ENCODE measurements at places on chromosomes 1 and 21. TPM values are rescaled to one million over a fixed set of nuclear protein-coding genes. Genes with fewer than 3 reads are reported as not detected.
A peak's percentile ranks its signal among the peaks of the same experiment; 100 is the strongest.

DNA sequence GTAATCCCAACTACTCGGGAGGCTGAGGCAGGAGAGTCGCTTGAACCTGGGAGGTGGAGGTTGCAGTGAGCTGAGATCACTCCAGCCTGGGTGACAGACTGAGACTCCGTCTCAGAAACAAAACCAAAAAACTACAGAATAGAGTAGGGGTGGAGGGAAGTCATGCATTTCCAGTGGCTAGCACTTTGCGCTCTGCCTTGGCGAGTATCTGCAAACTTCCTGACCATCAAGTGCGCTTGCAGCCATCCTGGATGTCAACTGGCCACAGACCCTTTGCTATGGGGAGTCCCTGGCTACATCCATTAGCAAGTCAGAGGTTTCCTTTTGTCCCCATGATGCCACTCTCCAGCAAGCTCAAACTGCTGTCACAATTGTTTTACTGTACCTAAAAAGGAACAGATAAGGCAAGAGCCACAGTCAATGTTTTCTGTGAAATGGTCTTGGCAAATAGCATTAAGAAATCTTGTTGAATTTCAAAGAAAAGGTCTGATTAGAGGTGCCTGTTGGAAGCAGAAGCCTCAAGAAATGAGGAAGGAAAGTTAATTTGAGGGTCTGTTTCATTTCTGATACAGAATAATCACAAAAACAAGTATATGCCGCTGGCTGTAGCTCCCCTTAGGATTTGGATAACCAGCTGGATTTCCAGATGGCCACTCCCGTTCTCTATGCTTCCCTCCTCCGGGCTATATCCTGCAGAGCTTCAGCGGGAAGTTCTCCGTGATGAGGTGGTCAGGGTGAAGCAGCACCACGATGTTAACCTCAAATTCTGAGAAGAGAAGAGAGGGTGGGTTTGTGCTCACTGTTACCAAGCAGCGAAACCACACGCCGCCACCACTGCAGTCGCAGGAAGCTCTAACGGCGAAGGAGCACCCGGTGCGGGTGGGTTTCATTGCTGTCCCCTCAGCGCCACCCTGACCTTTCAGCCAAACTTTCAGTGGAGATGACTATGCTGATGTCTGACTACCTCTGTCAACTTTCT, 42.0 kb downstream of the VPS26C start:
- DNase-seq, result no peak

DNA sequence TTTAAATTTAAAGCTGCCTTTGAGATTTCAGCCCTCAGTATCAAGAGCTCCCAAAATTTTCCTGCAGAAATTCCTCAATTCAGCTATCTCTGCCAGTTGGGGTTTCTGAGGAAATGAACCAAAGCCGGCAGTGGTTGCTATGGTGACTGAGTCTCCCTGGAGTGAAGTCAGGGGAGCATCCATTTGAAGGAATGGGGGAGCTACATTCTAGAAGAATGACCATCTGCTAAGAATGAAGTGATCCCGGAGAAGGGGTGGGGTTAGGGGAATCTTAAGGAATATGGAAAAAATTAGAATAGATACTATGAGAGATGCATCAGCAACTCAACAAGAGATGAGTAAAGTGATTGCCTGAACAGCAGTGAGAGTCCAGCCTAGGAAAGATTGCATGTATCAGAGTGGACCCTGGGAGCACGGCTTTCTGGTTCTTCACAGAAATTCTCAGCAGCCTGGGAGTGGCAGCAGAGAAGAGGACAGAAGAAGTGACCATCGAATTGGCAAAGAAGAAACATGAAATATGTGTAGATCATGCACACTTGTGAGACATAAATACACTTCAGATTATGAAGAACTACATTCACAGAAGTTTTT, 94.7 kb downstream of the CHD1L start:
- peak; percentile 64 for DNase-seq

GRCh38 chr21:16974060-16974459, 538.8 kb upstream of the CXADR start:
- DNase-seq, result no peak

GRCh38 chr1:54904476-54905048, 17.6 kb upstream of the DHCR24 start:
- no peak for DNase-seq

DNA sequence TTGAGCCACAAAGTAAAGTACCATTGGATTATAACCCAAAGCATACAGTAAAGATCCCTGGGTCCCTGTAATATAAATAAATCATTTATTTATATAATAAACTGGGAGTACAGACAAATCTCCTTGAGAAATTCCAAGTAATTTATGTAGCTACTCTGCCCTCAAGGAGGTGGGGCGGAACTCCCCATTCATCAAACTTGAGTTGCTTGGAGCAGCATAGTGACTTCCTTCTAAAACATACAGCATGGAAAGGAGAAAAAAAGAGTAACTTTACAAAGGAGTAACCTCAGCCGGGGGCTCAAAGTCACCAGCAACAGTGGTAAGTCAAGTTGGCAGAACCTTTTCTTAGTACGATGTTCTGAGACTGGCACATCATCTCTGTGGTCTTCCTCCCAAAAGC, 4.5 kb downstream of the LAPTM5 start:
- DNase-seq, result no peak

DNA sequence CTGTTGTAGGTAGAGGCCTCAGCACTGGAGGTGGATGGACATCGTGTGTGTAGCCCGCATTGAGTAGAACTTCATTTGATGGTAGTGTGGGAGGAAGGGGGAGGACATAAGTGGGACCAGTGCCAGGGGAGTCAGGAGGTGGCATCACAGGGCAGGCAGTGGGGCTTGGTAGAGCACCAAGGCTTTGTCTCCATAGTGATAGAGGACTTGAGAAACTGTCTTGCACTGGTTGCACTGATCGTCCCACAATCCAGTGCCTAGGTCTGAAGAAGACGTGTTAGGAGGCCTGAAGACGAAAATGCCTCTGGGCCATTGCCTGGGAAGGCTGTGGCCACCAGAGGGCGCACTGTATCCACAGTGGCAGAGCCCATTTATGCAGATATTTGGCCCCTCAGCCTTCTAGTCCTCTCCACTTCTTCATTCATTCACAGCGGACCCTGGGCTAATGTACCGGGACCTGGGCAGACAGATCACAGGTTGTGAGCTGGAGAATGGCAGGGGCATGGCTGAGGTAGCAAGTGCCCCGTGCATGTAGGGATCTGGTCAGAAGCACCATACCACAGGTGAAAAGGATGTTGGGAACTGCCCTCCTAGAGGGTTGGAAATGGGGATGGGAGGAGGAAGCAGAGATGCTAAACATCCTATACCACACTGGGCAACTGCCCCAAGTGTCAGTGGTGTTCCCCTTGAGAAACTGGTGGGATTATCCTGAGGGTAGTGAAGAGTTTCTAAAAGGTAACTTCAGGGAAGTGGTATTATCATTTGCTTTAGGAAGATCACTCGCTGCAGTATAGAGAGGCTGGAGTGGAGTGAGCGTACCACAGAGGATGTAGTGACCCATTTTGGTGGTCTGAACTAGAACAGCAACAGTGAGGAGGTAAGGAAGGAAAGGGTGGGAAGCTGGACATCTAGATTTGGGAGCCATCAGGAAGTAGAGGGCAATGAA, 95.3 kb downstream of the PIK3R3 start:
- peak; percentile 94 for DNase-seq

DNA sequence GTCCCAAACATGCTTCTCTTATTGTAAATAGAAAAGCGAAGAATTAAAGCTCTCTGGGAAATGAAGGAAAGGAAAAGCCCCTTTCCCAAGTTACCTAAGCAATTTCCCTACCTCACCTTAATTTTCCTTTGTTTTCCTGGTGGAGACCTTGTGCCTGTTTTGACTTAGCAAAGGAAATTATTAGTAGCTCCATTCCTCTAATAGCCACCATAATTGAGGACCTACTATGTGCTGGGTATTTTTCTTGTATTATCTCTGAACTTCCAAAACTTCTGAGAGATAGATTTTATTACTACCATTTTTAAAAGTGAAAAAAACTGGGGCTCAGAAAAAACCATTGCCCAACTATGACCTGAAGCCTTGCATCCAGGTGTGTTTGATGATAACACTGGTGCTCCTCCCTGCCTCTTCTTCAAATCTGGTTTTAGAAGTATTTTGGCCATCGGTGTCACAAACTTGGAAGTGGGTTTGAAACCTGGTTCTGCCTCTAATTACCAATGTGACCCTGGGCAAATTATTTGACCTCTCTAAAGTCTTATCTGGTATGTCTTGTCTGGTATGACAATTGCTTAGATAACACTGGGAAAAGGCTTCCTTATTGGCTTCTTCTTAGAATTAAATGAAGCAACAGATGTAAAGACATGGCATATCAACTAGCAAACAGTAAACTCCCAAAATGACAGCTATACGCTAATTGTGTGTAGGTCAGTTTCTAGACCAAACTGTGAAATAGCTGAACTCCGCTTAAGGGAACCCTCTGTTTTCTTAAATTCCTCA, 39.5 kb downstream of the BCL9 start:
- DNase-seq, result no peak

GRCh38 chr1:230333590-230334446, 92.3 kb downstream of the PGBD5 start:
- no peak for DNase-seq

DNA sequence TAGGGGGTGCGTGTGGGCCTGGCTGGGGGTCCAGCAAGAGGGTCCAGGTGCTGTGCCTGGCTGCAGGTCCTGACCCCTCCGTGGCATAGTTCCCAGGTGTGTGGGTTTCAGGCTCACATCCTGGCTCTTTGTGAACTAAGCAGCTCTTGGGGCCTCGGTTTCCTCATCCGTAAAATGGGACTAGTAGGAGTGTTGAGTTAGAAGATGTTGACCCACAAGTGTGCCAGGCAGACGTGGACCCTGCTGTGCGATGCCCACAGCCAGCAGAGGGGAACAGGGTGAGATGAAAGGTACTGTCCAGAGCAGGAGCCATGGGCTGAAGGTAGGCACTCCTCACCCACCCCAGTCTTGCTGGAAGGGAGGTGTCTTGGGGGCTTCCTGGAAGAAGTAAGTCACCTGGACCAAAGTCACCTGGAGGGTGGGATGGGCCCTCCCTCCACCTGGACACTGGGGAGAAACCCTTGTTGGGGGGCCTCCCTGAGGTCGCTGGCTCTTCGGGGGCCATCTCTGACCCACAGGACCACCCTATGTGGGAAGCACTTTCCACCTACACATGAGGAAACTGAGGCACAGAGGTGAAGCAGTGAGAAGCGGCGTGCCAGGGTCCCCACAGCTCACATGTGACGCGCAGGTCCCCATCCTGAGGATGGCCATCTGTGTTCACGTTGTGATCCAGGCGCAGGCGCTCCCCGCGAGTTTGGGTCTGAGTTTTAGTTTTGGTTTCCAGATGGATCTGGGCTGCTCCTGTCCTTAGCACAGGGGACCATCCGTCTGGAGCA, 1.4 kb downstream of the ARHGEF16 start:
- no peak for DNase-seq

GRCh38 chr21:37514038-37514667, 147.6 kb downstream of the DYRK1A start:
- DNase-seq, result peak; percentile 52

- no peak for DNase-seq
Observed at GRCh38 chr1:226953175-226953800, 13.2 kb downstream of the COQ8A start.

GRCh38 chr21:41616031-41616591, 108.2 kb upstream of the TMPRSS2 start:
- DNase-seq, result peak; percentile 52

DNA sequence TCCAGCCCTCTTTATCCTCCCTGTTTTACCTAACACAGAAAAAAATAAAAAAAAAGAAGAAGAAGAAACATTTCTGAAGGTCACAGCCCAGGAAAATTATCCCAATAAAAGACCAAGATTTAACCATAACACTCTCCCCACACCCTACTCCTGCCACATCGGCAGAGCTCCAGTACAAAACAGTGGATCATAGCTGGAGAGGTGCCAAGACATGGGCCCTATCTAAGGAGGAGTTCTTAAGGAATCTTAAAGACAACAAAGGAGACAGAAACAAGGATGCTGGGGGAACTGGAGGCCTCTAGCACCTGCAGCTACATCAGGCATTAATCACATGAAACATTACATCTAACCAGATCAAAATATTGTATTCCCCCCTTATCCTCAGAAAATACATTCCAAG, 432.8 kb downstream of the MATN1 start:
- no peak for DNase-seq

GRCh38 chr1:24057171-24057570, 54.8 kb downstream of the MYOM3 start:
- no peak for DNase-seq

GRCh38 chr1:59761443-59761842, 53.3 kb upstream of the HOOK1 start:
- DNase-seq, result no peak

DNA sequence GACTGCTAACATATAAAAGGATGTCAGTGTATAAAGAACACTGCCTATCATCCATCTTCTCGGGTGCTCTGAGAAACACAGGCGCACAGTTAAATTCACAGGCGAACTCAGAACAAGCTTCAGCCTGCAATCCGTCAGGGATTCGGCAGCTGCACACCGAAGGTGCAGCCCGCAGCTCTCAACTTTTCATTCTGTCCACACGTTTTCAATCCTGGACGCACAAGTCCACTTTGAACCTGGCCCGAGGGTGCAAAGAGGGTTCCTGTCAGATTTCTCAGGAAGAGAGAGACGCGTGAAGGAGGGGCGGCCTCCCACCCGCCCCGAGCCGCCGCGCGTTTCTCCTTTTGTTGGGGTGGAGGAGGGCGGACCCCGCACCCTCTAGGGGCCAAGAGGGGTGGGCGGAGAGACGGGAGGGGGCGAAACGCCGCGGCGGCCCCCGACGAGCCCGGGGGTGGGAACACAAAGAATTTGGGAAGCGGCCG, 724 bp downstream of the DOCK7 start:
- peak; percentile 29 for DNase-seq

GRCh38 chr1:33094486-33094885, 13.5 kb downstream of the AZIN2 start:
- DNase-seq, result no peak

- peak; percentile 67 for DNase-seq
Observed at GRCh38 chr1:203508463-203509073, 14.6 kb downstream of the OPTC start.

GRCh38 chr1:183365676-183366075, 52.5 kb downstream of the NMNAT2 start:
- no peak for DNase-seq

ANKRD35 gene
- total RNA-seq, result not detected

OR14A16 gene
- total RNA-seq, result not detected

TEDDM1 gene
- total RNA-seq, result not detected

CYP2J2 gene
- total RNA-seq, result 3.1 TPM

CYP4A11 gene
- not detected for total RNA-seq

RIMS3 gene
- 3.9 TPM for total RNA-seq

AUNIP gene
- 0.87 TPM for total RNA-seq

CRB1 gene
- total RNA-seq, result not detected

PDZK1 gene
- total RNA-seq, result 5.1 TPM

Measured in stomach (tissue), 19 donors.